ENCODE measurements at places on chromosomes 1 and 21. TPM values are rescaled to one million over a fixed set of nuclear protein-coding genes. Genes with fewer than 3 reads are reported as not detected.

GRCh38 chr1:44647896-44648295 lies 26.4 kb downstream of the TMEM53 start:
- no peaks in the 10 kb centered on the region for H3K27me3 ChIP-seq
- no peak overlapping the region for H3K4me3 ChIP-seq
- peaks cover 8% of the 10 kb centered on the region for H3K36me3 ChIP-seq
- no peak for DNase-seq
- H3K27ac ChIP-seq, result no peak overlapping the region

GRCh38 chr21:16504766-16505165 lies 775.0 kb downstream of the USP25 start:
- no peak for DNase-seq
- peaks cover 11% of the 10 kb centered on the region for H3K4me1 ChIP-seq
- no peaks in the 10 kb centered on the region for H3K27me3 ChIP-seq
- H3K27ac ChIP-seq, result no peak overlapping the region

DNA sequence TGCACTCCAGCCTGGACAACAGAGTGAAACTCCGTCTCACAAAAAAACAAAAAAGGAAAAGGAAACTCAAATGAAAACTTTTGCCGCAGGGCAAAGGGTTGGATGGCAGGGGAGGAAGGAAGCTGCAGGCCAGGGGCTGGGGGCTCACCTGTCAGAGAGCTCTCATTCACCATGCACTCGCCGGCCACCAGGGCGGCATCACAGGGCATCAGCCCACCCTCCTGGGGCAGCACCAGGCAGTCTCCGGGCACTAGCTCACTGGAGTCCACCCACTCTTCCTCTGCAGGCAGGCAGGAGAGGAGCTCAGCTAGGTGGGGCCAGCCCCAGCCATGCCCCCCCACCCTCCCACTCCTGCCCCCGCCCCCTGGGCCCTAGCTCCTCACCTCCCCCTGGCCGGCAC lies 11.9 kb downstream of the ATP13A2 start:
- H3K36me3 ChIP-seq, result peaks cover 25% of the 10 kb centered on the region
- H3K27me3 ChIP-seq, result peaks cover 4% of the 10 kb centered on the region
- H3K4me3 ChIP-seq, result no peak overlapping the region
- peaks cover 10% of the 10 kb centered on the region for H3K4me1 ChIP-seq
- H3K27ac ChIP-seq, result no peak overlapping the region

Gene LAMC1
- 406 TPM for total RNA-seq

Gene KLF17
- total RNA-seq, result not detected

- no peak for DNase-seq
- no peaks in the 10 kb centered on the region for H3K27me3 ChIP-seq
- no peak overlapping the region for H3K4me3 ChIP-seq
- no peak overlapping the region for H3K27ac ChIP-seq
- peaks cover 30% of the 10 kb centered on the region for H3K4me1 ChIP-seq
- peaks cover 22% of the 10 kb centered on the region for H3K36me3 ChIP-seq
Observed at GRCh38 chr1:229300099-229300757, 29.3 kb downstream of the RAB4A start.

Gene YRDC
- total RNA-seq, result 19.4 TPM

Gene ICOSLG
- 0.18 TPM for total RNA-seq

DNA sequence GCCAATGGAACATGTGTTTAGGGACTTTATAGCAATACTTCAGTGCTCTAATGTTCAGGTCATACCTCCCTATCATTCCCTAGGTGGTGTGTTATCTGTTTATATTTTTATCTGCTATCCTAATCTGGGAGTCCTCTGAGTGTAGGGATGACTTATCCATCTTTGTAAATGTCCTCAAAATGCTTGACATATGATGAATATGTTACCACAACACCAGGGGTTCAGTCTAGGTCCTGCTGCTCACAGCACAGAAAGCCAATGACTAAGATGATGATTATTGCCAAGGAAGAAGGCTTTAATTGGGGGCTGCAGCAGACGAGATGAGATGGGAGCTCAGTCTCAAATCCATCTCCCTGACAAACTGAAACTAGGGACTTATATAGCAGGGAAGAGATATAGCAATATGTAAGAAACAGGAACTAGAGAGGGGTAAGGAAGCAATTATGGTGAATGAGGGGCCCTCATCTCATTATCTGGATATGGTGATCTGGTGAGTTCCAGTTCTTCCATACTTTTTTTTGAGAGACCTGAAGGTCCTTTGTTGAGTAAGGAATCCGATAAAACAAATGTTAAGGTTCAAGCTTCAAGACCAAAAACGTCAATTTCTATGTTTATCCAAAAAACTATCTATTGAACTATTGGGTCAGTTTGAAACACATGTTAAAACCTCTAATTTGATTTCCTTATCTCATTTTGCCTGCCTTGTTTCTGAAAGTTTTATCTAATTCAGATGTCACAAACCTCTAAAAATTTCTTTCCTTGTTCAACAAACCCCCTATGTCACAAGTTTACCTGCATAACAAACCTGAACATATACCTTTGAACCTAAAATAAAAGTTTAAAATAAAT lies 256.7 kb upstream of the CACYBP start:
- no peak overlapping the region for H3K27ac ChIP-seq
- peaks cover 47% of the 10 kb centered on the region for H3K4me1 ChIP-seq
- DNase-seq, result peak; percentile 45
- peak overlapping the region; percentile 13 for H3K4me3 ChIP-seq
- H3K27me3 ChIP-seq, result peaks cover 3% of the 10 kb centered on the region
- H3K36me3 ChIP-seq, result no peaks in the 10 kb centered on the region

Gene IL20
- not detected for total RNA-seq

DNA sequence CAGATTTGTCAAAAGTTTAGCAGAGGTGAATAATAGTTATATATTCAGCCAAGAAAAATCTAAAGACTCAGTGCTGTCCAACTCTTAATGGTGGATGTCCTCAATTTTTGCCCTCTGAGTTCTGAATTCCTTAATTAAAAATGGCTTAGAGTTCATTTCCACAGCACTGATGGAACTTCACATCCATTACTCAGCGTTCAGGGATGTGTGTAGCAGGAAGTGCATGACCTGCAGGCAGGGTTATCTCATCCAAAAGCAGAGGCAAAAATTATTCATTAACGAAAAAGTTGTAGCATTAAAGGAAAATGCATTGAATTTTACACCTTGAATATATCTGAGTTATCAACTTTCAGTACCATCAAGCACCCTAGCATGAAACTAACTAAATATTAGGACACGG lies 96.7 kb downstream of the ZP4 start:
- no peaks in the 10 kb centered on the region for H3K27me3 ChIP-seq

GRCh38 chr1:205353612-205354011 lies 3.1 kb downstream of the KLHDC8A start:
- no peak for DNase-seq
- peaks cover 9% of the 10 kb centered on the region for H3K4me1 ChIP-seq
- no peak overlapping the region for H3K4me3 ChIP-seq
- H3K27ac ChIP-seq, result no peak overlapping the region

Gene PLPPR4
- total RNA-seq, result 0.66 TPM

- H3K4me3 ChIP-seq, result no peak overlapping the region
- no peak for DNase-seq
- H3K4me1 ChIP-seq, result no peaks in the 10 kb centered on the region
- H3K27me3 ChIP-seq, result no peaks in the 10 kb centered on the region
Observed at GRCh38 chr1:14236097-14236496, 362.4 kb upstream of the KAZN start.

Gene MSH4
- total RNA-seq, result not detected

- H3K36me3 ChIP-seq, result no peaks in the 10 kb centered on the region
- H3K27ac ChIP-seq, result no peak overlapping the region
- H3K27me3 ChIP-seq, result no peaks in the 10 kb centered on the region
- DNase-seq, result no peak
Observed at GRCh38 chr1:80988926-80989325, 811.8 kb upstream of the ADGRL2 start.

Data from HFFc6 (cell line).